ENCODE measurements at places on chromosomes 16 and 17.

GRCh38 chr17:43841282-43841681 lies 5.7 kb upstream of the CD300LG start:
- DNase-seq: no peak

GRCh38 chr17:68450801-68451200 lies 6.5 kb downstream of the WIPI1 start:
- no peak for DNase-seq

DNA sequence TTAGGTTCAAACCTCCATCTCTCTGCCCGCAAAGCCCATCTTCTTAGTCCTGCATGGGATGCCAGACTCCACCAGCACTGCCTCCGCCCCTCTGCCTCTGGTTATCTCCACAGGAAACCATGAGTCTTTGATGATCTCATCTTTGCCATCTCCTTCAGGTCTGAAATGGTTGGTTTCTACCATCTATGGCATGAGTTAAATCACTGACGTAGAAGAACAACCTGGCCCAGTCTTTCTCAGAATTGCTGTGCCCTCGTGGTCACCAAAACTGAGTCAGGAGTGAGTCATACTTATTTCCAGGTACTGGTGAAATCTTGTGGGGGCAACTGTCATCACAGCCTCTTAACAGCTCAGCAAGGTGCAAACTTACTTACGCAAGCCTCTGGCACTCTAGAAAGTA lies 468.7 kb upstream of the C16orf82 start:
- peak; percentile 78 for DNase-seq

GRCh38 chr17:8606401-8606800 lies 24.1 kb downstream of the MYH10 start:
- DNase-seq: no peak

GRCh38 chr17:74267987-74268499 lies 6.0 kb upstream of the DNAI2 start:
- DNase-seq: no peak

GRCh38 chr16:9508328-9508936 lies 417.0 kb downstream of the HAPSTR1 start:
- no peak for DNase-seq

GRCh38 chr17:21177401-21177800 lies 36.6 kb downstream of the TMEM11 start:
- DNase-seq: no peak

Data from CD4-positive, alpha-beta T cell treated with Interleukin-21 for 1 hour (primary cell).